ENCODE measurements at places on chromosomes 7 and 10. TPM values are rescaled to one million over a fixed set of nuclear protein-coding genes. Genes with fewer than 3 reads are reported as not detected.

DNA sequence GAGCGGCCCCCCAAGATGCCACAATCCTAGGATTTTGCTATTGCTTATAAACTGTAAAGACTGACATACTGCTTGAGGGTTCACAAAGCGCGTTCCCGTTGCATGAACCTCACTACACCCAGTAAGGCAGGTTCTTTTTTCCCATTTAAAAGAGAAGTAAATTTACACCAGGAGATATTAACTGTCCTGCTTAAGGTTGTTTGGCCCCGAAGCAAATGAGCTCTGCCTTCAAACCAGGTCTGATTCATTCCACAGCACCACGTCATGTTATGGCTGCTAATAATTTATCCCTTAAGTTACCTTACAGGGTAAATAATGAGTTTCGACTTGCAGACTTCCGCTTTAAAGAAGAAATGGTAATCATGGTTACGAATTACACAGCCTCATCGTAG is 559 bp upstream of the FKBP14 start:
- no peaks in the 10 kb centered on the region for H3K27me3 ChIP-seq
- H3K4me1 ChIP-seq: peaks cover 10% of the 10 kb centered on the region
- peak overlapping the region; percentile 82 for H3K4me3 ChIP-seq
- DNase-seq: no peak
- H3K36me3 ChIP-seq: peaks cover 21% of the 10 kb centered on the region
- peak overlapping the region; percentile 76 for H3K27ac ChIP-seq

- H3K27me3 ChIP-seq: peaks cover 31% of the 10 kb centered on the region
- no peaks in the 10 kb centered on the region for H3K36me3 ChIP-seq
These were observed 175.3 kb downstream of the DIP2C start for GRCh38 chr10:514137-514671.

DNA sequence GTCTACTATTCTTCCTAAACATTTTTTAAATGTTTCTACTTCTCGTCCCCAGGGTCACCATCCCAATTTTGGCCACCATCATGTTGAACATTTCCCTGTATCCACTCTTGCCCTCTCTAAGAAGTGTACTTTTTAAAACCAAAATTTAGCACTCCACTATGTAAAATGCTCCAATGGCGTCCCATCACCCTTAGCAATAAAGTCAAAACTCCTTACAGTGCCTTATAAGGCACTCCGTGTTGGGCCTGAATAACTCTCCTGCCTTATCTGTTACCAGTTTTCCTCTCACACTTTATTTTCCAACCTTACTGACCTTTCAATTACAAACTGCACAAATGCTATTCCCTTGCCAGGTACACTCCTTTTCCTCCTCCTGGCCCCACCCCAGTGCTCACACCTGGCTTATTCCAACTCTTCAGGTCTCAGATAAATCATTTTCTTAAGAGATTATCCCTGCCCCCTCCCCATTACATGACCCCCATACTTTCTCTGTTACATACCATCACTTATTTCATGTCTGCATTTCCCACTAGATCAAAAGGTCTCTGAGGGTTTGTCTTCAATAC is 1.3 kb downstream of the TMEM168 start:
- H3K36me3 ChIP-seq: peaks cover 8% of the 10 kb centered on the region
- no peaks in the 10 kb centered on the region for H3K27me3 ChIP-seq
- peak overlapping the region; percentile 94 for H3K27ac ChIP-seq
- peaks cover 8% of the 10 kb centered on the region for H3K4me1 ChIP-seq
- peak; percentile 33 for DNase-seq
- peak overlapping the region; percentile 64 for H3K4me3 ChIP-seq

- H3K36me3 ChIP-seq: no peaks in the 10 kb centered on the region
- DNase-seq: no peak
These were observed 62.9 kb upstream of the PRR15 start for GRCh38 chr7:29500719-29501118.

GRCh38 chr7:30727061-30727945 is 24.6 kb upstream of the INMT start:
- no peak overlapping the region for H3K27ac ChIP-seq
- DNase-seq: no peak
- H3K27me3 ChIP-seq: peaks cover 39% of the 10 kb centered on the region
- no peak overlapping the region for H3K4me3 ChIP-seq
- no peaks in the 10 kb centered on the region for H3K36me3 ChIP-seq

DNA sequence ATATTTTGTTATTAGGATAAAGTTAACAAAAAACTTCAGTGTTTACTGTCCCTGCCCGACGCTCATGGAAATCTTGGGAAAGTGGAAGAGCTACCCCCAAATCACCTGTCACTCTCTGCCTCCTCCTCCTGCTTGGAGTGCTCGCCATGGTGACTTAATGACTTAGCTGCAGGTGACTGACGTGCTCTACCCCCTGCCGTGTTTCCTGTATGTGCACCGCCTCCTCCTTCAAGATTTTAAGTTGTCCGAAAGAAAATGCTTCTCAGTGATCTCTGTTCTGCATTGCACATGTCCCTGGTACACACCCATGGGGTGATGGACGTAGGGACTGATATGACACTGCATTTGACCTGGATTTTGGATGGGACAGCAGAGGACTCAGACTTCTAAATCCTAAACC is 338.8 kb upstream of the SHH start:
- no peaks in the 10 kb centered on the region for H3K4me1 ChIP-seq
- peaks cover 44% of the 10 kb centered on the region for H3K27me3 ChIP-seq
- no peaks in the 10 kb centered on the region for H3K36me3 ChIP-seq
- DNase-seq: no peak

DNA sequence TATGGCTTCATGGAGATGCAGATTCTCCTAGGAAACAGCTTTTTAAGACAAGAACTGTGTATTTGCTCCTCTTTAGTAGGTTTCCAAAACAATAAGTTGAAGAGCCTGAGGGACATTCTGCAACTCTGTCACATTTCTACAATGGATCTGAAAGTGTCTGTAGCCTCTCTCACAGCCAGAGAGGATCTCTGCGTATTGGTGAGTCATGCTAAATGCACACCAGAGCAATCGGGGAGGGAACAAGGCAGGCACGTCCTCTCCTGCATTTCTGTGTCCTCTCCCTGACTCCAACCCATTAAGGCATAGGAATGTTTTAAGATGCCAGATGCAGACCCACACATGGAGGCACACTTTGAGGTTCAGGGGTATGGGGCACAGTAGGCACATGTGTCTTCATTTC is 1126.4 kb upstream of the GHITM start:
- no peak overlapping the region for H3K27ac ChIP-seq
- H3K36me3 ChIP-seq: no peaks in the 10 kb centered on the region
- H3K4me1 ChIP-seq: no peaks in the 10 kb centered on the region
- H3K27me3 ChIP-seq: no peaks in the 10 kb centered on the region
- DNase-seq: no peak
- no peak overlapping the region for H3K4me3 ChIP-seq

The ZNF786 gene
- 4.6 TPM for total RNA-seq

Measured in K562 (cell line).